ENCODE measurements at places on chromosomes 7 and 10.

GRCh38 chr7:150717814-150718420 lies 1.5 kb downstream of the GIMAP1 start:
- no peak for DNase-seq

DNA sequence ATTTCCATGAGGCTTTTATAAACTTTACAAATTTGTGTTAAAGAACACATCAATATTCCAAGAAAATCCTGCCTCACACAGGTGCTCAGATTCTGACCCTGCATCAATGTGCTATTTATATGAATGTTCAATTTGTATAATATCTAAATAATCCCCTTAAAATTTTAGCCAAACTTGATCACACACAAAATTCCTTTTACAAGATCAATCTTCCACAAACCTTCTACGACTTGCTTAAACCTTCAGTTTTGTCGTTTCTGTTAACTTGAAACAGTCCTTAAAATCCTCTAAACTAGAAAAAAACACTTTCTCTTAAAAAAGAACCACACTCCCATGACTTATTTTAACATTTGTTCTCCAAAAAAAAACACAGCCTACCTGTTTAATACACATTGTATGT lies 20.2 kb upstream of the TRPV6 start:
- no peak for DNase-seq

- no peak for DNase-seq
These were observed 59.4 kb downstream of the CDK14 start for GRCh38 chr7:90655566-90655965.

DNA sequence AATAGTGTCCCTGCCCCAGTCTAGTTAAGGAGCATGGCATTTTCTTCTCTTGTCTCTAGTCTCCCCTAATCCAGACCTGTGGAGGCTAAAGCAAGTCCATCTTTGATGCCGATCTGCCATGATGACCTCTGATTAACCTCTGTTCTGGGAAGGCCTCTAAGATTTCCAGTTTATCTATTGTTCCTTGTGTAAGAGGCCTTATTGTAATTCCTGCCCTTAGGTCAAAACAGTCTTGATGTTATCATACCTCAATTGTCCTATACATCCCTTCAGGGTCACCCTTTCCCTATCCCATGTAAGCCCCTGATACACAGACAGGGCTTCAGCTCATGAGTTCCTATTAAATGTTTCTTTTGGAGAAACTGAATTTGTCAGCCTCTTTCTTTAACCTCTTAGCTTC lies 4.9 kb upstream of the ZMIZ2 start:
- DNase-seq = no peak

DNA sequence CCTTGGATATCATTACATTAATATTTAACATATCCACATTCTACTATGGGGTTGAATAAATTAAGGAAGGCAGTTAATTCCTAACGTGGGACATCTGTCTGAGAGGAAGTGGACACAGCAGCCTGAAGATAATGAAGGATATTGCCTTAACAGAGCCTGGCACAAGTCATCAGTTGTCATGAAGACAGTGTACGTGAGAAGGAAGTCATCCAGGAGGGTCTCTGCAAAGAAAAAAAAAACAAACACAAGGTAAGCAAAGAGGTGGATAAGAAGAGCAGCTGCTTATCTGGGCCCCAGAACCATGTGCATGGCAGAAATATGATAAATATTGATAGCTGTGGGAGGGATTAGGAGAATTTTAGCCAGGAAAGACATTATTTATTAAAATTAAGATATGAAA lies 190.0 kb downstream of the RAPGEF5 start:
- no peak for DNase-seq

DNA sequence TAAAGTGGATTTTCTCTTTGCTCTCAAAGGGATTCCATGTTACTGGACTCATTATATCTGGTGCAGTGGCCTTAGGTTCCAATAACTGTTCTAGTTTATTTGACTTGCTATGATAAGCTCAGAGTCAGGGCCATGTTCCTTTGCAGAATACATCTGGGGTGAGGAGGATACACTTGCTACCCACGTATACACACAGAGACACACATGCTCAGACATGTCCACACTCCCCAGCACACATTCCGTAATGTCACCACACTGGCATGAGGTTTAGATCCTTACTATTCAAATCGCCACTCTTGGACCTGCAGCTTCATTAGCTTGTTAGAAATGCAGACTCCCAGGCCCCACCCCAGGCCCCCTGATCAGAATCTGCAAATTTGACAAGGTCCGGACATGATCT lies 195.3 kb downstream of the BMPER start:
- DNase-seq = no peak

DNA sequence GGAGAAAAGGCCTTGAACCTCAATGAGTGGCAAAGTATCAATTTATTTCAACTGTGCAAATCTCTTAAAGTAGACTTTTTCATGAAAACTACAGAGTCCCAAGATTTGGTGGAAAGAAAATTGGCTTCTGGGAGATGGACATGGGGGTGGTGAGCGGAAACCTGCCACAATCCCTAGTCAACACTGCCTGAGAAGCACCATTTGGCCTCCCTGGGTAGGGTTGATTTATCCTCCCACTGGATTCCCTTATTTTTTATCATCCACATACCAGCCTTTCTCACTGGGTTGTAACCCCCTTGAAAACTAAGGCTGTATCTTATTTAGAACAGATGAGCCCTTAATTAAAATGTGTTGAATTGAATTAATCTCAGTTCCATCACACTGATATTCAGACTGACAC lies 101.7 kb upstream of the PTN start:
- no peak for DNase-seq

- DNase-seq = no peak
These were observed 164.8 kb downstream of the CDK14 start for GRCh38 chr7:90760892-90761291.

DNA sequence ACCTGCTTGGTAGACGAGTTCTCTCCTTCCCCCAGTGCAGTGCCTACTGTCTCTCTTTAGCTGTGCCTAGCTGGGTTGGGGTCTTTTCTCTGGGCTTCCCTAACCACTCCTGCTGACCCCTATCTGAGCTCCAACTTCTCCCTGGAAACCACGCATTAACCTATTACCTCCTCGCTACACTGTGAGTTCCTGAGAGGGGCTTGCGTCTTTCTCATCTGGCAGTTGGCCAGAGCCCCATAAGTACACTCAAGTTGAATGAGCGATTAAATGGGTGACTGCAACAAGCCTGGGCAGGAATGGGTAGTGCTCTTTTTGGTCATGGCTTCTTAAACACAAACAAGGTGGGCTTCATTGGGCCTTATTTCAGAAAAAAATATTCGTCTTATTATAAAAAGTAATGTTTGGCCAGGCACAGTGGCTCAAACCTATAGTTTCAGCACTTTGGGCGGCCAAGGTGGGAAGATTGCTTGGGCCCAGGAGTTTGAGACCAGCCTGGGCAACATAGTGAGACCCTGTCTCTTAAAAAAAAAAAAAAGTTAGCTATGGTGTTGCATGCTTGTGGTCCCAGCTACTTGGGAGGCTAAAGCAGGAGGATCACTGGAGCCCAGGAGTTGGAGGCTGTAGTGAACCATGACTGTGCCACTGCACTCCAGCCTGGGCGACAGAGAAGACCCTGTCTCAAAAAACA lies 41.4 kb downstream of the SYPL1 start:
- DNase-seq = no peak

GRCh38 chr7:82017334-82017943 lies 247.6 kb upstream of the HGF start:
- no peak for DNase-seq

GRCh38 chr10:111098679-111099437 lies 22.0 kb downstream of the ADRA2A start:
- DNase-seq = no peak

- DNase-seq = no peak
These were observed 175.4 kb downstream of the GNAI1 start for GRCh38 chr7:80309971-80310549.

- DNase-seq = no peak
These were observed 55.0 kb downstream of the GRB10 start for GRCh38 chr7:50727711-50728110.

DNA sequence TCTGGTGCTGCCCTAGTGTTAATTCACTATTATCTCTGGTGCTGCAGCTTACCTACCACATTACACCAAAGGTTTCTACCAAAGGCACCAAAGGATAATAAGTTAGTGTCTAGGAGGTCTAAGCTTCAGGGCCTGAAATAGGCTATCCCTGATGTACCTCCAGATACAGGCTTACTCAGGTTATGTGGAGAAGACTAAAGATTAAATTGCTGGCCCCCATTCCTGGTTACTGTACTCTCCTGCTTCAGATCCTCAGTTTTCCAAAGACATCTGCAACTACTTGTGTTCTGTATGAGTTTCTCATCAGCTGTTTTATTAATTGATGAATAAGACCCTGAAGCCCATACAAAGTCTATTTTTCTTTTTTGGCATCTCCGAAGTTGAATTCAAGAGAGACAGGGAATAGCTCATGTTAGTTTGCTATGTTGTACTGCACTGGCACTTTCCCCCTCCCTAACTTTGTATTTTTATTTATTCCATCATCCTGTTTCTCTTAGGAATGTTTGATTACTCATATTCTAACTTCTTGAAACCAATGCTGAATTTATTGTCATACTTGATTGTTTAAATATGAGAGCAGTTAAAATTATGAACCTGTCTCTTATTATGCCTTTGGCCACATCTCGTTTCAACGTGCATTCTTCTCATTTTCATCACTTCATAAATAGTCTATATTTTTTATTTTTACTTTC lies 85.9 kb downstream of the PON1 start:
- DNase-seq = no peak

- DNase-seq = no peak
These were observed 205.7 kb downstream of the SORCS1 start for GRCh38 chr10:106958589-106959361.

DNA sequence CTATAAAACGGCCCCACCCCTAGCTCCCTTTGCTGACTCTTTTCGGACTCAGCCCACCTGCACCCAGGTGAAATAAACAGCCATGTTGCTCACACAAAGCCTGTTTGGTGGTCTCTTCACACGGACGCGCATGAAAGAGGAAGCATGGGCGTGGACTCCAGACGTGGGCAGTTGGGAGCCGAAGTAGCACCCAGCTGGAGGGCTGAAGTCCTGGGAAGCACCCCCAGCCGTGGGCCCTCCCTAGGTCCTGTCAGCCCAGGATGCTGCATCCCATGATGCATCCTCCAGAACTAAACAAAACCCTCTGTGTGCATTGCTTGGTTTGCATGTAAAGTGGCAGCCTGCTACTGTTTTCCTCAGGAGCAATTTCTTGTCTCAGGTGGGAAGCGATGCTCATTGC lies 62.1 kb upstream of the CFAP46 start:
- no peak for DNase-seq

- DNase-seq = no peak
These were observed 676.3 kb upstream of the STEAP1 start for GRCh38 chr7:89477991-89478390.

DNA sequence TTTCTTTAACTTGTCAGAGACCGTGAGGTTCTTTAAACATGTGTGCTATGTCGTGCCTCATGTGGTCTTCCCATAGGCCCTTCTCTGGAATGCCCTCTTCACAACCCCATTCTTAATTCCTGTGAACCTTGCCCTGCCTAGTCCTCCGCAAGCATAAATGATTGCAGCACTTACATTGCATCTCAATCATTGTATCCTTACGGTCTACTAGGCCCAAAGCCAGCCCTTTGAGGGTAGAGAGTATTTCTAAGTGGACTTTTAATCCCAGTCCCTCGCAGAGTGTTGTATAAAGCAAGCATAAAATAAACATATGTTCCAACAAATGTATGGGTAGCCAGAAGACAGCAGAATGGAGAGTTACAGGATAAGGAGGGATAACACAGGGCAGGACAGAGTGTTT lies 92.1 kb upstream of the FAM133B start:
- no peak for DNase-seq

DNA sequence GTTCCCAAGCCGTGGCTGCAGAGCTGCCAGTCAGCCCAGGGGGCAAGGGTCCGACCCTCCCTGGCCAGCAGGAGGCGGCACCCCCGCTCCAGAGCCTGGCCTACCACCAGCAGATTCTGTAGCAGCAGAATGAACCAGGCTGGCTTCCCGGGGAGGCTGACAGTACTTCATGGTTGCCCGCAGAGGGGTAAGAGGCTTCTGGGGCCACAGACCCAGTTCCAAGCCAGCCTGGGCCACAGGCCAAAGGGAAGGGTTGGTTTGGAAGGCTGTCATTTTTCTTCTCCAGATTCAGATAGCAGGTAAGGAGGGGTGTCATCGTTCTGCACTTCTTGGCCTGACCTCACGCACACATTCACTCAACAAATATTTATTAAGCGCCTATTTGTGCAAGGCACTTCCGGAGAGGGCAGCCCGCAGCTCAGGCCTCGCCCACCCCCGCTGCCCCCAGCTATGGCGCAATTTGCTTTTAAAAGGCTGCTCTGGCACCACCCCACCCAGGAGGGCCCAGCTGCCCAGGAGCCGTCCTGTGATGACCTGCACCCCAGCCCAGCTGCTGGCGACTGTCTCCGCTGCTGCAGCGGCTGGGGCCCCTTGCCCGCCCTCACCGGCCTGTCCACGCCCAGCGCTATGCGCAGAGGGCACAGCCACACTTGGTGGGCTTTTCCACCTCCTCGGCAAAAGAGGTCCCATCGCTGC lies 168.5 kb downstream of the LCOR start:
- no peak for DNase-seq

- DNase-seq = peak; percentile 85
These were observed 6.9 kb upstream of the ORAI2 start for GRCh38 chr7:102426268-102427018.

GRCh38 chr10:103759100-103759781 lies 96.1 kb downstream of the SH3PXD2A start:
- DNase-seq = no peak

DNA sequence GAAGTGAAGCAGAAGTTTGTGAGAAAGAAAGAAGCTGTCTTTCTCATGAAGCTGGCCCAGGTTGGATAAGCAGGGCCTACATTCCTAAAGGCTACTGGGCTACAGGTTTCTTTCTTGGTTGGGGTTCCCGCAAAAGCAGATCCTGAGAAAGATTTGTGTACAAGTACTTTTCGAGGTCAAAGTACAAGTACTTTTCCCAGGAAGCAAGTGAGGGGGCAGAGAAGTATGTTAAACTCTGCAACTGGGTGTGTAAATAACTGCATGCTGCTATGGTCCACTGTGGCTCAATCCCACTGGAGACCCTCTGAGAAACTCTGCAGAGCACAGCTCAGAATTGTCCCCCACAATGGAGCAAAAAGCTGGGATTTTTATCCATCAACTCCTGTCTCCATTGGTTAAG lies 28.7 kb downstream of the LSM5 start:
- DNase-seq = no peak

- DNase-seq = no peak
These were observed 540.3 kb upstream of the IGFBP3 start for GRCh38 chr7:46461334-46461777.

Measured in CD4-positive, alpha-beta T cell treated with Interleukin-15 for 1 hour (primary cell).